CD4-positive, alpha-beta T cell treated with Interleukin-10 for 1 hour (primary cell): ENCODE measurements at places on chromosomes 2 and 18.

GRCh38 chr2:120722568-120723421 is 12.9 kb upstream of the GLI2 start:
- no peak for DNase-seq

- DNase-seq = no peak
Observed at GRCh38 chr2:148802448-148803220, 72.4 kb upstream of the KIF5C start.

DNA sequence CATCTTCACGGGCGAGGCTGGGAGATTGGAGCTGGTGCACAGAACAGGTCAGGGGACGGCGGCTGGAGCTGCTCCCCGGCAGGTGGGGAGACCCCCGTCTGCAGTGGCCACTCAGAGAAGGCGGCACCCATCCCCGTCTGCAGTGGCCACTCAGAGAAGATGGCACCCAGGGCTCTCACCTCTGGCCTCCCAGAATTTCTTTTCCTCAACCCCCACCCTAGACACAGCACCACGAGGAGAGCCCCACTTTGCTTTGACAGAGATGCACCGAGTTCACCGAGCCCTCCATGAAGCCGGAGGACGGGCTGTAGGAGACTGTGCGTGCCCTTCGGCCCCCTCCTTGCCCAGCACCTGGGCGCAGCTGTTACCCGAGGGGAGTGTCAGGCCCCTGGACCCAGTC is 201.6 kb upstream of the SALL3 start:
- DNase-seq = no peak

- no peak for DNase-seq
Observed at GRCh38 chr2:127632592-127633489, 13.1 kb upstream of the GPR17 start.

DNA sequence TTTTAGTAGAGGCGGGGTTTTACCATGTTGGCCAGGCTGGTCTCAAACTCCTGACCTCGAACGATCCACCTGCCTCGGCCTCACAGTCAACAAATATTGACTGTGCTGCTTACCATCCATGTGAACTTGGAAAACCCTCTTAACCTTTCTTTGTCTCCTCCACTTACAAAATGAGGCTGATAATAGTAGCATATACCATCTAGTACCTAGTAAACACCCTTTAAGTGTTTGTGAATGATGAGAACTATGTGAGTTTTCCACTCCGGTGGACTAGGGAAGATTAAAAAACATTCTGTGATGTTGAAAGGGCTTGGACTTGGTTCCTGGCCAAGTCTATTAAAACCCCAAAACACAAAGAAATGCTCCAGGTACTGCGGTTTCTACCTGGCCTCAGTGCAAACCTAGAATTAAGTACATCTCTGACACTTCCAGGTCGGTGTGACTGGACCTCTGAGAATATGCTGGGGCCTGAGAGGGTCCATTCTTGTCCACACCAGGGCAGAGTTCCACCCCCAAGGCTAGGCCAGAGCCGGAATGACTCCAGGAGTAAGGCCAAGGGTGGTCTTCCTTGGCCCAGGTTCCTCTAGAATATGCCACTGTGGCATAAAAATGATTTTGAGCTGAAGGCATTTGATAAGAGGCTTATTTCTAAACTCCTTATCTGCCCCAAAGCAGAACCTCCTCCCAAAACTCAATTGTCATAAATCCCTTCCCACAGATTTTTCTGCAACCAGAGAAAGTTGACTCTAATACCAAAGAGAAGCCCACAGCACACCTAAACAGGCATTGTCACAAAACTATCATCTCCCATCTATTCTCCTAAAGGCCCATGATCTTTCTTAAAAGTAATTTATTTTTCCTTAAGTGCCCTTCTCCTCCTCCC is 217.5 kb downstream of the TGIF1 start:
- DNase-seq = no peak
